AG04449 (cell line): ENCODE measurements at places on chromosomes 12 and 14.

DNA sequence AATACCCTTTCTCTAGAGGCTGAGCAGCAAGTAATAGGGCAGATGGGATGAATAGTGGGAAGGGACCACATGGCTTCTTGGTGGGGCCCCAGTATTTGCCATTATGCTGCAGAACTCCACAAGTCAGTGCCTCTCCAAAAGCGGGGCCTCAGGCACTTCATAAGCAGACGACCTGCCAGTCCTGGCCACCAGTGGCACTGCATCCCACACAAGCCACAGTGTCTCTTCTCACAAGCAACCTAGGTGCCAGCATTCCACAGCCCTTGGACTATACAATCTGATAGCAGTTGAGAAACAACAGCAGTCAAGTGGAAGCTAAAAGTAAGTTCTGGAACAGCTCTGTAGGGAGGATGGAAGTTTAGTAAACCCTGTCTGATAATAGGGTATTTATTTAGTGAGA is 4.2 kb upstream of the SLC8A3 start:
- DNase-seq = no peak

DNA sequence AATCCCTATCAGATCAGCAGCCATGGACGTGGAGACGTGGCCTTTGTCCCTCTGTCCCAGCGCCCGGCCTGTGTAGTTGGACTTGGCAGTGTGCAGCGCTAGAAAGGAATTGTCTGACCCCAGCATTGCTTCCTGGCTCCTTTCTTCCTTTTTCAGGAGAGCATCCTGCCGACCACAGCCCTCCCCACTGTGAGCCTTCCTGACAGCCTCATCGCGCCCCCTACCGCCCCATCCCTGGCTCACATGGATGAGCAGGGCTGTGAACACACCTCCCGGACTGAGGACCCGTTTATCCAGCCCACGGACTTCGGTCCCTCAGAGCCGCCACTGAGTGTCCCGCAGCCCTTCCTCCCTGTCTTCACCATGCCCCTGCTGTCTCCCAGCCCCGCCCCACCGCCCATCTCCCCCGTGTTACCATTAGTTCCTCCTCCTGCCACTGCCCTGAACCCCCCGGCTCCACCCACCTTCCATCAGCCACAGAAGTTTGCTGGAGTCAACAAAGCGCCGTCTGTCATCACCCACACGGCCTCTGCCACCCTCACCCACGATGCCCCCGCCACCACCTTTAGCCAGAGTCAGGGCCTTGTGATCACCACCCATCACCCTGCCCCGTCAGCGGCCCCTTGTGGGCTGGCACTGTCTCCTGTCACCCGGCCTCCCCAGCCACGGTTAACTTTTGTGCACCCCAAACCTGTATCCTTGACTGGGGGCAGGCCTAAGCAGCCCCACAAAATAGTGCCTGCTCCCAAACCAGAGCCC is 40.6 kb downstream of the IL31 start:
- DNase-seq = no peak

GRCh38 chr14:50087341-50088116 is 28.8 kb downstream of the VCPKMT start:
- DNase-seq = no peak

- no peak for DNase-seq
These were observed 12.9 kb upstream of the ASPG start for GRCh38 chr14:104072586-104072985.

DNA sequence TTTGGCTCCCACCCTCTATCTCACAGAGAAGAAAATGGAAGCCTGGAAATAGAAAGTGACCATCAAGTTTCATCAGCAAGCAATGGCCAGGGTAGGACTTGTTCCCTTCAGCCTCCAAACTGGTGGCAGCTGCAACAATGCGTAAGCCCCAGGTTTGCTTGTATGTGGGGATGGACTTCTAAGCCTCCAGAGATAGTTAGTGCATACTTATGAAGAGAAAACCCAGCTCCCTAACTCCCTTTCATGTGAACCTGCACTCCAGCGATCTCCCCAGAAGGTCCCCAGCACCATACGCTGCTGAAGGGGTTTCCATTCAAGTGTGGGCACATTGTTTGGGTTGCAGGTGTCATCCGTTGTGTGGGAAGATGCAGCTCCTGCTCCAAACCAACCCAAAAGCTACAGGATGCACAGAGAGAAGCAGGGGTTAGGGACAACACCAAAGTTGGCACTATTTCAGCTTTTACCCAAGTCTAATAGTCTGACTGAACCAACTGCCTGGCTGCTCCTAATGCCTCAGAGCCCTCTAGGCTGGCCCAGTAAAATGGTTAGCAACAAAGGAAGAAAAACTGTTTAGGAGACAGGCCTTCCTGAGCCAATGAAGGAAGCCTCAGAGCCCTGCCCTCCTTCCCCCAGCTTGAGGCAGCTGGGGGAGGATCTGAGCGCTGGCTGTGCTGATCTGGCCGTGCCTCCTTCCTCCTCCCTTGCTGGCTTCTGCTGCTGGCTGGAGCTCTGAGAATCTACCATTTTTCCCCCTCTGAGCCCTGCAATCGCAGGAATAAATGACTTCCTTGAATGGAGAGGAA is 12.3 kb downstream of the ZFP36L1 start:
- DNase-seq = no peak

GRCh38 chr12:88328090-88328489 is 186.0 kb downstream of the TMTC3 start:
- DNase-seq = no peak

- DNase-seq = no peak
These were observed 84.8 kb downstream of the FIGNL2 start for GRCh38 chr12:51763743-51764142.

GRCh38 chr14:105845725-105846309 is 319.4 kb downstream of the TMEM121 start:
- DNase-seq = no peak

DNA sequence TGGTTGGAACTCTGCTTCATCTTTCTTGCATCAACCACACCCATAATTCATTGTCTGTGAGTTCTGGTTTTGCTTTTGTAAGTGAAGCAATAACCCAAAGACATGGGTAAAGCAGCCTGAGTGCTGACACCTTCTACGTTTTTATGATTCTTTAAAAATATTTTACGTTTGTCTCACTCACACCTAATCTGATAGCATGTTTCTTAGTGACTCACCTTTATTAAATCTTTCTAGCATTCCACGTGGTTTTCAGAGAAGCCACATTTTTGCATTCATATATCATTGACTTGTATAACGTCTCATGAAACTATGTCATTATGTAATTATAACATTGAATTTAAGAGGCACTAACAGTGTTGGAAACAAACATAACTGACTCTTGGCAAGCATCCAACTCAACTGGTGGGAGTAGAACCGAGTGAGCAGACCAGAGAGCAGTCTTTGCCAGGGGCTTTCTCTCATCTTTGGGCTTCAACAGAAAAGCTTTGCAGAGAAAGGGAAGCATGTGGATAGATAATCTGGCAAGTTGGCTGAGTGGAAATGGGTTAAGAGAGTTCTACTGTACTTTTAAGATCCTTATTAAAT is 118.8 kb downstream of the TPH2 start:
- no peak for DNase-seq

GRCh38 chr12:77907936-77908335 is 77.2 kb downstream of the NAV3 start:
- DNase-seq = no peak

DNA sequence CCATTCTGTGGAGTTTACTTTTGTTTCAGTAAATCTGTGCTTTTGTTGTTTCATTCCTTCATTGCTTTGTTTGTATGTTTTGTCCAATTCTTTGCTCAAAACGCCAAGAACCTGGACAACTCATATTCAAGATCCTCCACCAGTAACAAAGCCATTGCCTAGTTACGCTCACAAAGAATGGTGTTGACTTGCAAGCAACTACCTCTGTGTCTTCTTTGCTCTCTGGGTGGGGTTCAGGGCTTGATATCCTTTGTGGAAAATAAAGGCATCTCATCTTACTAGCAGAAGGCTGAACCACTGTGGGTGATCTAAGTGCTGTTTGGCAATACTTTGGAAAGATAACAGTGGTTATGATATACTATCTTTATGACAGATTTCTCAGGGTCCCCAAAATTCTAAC is 233.4 kb upstream of the ABCD2 start:
- DNase-seq = no peak

- no peak for DNase-seq
These were observed 1.8 kb downstream of the KERA start for GRCh38 chr12:91055976-91056375.

- no peak for DNase-seq
These were observed 7.9 kb downstream of the ZNF385A start for GRCh38 chr12:54376596-54376995.

- DNase-seq = no peak
These were observed 134.3 kb downstream of the MED13L start for GRCh38 chr12:116142936-116143898.

- DNase-seq = no peak
These were observed 219.3 kb downstream of the CRADD start for GRCh38 chr12:93896427-93896826.

DNA sequence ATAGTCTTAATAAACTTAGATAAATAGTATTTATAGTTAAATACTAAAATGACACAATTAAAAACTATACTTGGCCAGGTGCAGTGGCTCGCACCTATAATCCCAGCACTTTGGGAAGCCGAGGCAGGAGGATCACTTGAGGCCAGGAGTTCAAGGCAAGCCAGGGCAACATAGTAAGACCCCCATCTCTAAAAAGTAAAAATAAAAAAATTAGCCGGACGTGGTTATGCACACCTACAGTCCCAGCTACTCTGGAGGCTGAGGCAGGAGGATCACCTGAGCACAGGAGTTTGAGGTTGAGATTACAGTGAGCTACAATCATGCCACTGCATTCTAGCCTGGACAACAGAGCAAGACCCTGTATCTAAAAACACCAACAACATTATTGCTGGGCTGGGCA is 16.0 kb downstream of the CINP start:
- DNase-seq = no peak

DNA sequence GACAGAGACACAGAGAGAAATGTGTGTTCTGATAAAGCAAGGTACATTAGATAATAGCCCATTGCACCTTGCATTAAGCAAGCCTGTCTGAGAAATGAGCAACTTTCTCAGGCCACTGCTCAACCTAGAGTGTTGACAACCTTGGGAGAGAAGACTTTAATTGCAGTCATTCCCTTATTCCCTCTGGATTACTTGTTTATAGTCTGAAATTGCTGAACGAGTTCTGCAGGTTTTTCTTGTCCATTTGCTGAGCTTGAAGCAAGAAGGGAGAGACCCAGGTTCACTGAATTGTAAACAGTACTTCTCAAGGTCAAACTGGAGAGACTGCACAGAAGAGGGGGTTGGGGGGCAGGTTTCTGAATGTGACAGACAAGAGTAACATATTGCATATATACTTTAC is 159.4 kb upstream of the PLEKHG7 start:
- DNase-seq = no peak

- no peak for DNase-seq
These were observed 20.1 kb upstream of the TMED10 start for GRCh38 chr14:75196468-75196867.

- no peak for DNase-seq
These were observed 330.0 kb downstream of the DIO2 start for GRCh38 chr14:79881299-79881698.

GRCh38 chr12:52600941-52601481 is at the start of gene KRT72:
KRT72 (minus strand) TSS chr12:52601463; CDS start chr12:52601452, 11 bp downstream.
- no peak for DNase-seq

DNA sequence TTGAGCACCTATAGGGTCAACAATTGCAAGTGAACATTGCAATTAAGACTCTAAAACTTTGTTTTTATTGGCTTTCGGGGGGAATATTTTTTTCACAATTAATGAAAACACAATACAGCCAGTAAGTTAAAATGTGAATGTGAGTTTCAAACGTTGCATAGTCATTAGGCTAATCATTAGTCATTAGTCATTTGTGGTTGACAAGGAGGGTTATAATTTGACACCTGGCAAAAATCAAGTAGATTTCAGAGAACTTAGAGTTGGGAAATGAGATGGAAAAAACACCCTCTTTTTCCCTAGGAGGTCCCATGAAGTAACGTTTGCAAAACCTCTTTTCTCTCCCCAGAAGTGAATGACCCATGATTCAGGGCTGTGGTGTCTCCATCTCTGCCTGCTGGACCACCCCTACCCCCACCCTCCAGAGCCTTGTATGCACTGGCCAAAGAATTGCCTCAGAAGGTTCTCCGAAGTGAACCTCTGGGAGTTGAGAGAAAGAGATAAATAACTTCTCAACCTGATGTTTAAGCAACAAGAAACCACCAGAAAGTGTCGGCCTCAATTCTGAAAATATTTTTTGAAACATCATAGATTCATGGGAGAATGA is 196.3 kb downstream of the PAX9 start:
- no peak for DNase-seq

- no peak for DNase-seq
These were observed 879.7 kb downstream of the GALC start for GRCh38 chr14:87113286-87113685.

DNA sequence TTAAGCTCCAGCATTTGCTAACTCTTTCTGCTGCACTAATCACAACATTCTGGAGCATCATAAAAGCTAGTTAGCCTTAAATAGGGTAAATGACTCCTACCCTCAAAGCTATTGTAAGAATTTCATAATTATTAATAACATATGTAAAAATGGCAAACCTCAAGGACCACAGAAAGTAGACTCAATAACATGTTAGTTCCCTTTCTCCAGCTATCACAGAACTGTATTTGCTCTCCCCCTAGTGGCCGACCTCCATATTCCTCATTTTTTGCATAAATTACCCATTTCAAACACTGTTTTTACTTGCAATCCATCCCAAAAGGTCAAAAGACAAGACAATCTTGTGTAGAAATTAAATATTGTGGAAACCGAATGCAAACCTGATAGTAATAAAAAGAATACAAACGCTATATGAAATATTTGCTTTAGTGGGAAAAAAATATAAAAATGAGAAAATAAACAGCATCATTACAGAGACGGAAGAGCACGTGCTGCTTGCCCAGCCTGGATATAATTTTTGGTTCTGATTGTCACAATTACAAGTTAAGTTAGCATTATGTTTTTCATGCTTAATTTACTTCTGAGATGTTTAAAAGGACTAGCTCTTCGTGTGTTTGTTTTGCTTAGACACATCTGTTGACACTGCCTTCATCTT is 97.9 kb downstream of the RERGL start:
- DNase-seq = peak; percentile 12

DNA sequence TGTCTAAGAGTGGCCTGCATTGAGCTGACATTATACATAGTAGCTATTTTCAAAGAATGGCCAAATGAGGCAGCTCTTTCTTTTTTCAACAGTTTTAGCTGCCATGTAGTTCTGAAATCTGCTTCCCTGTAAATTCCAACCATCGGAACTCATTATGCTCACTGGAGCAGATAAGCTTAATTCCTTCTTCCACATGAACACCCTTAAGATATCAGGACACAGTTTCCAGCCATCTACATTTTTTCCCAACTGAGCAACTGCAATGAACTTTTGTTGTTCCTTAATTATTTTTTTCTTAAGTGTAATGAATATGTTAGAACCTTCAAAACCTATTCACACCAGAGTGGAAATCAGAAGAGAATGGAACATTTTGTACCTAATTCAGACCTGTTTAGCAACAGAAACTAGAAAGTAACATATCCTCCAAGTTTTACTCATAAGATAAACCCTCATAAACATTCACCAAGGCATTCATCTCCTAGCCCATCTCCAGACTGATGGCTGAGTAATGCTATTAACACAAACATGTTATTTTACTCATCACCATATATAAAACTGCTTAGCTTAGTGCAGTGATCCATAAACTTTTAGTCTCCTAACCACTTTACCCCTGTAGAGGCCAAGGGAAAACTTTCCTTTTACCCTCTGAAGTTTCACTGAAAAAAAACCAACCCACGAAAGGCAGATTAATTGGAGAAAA is 296.1 kb upstream of the SYT1 start:
- DNase-seq = no peak

- DNase-seq = no peak
These were observed 94.8 kb downstream of the PHLDA1 start for GRCh38 chr12:75936515-75937440.
